Dermis blood vessel endothelial cell (primary cell): ENCODE measurements at places on chromosomes 7 and 10. TPM values are rescaled to one million over a fixed set of nuclear protein-coding genes. Genes with fewer than 3 reads are reported as not detected.

NANOS1 gene
- 0.09 and 0.17 TPM in 2 replicates for total RNA-seq

LRGUK gene
- 0.05 and 0.17 TPM in 2 replicates for total RNA-seq

ADAM22 gene
- 1.1 and 2.0 TPM in 2 replicates for total RNA-seq

TDRD1 gene
- under 0.01 TPM in 2 replicates for total RNA-seq

SLIT1 gene
- under 0.01 TPM in 1 of 2 replicates, not detected in the other for total RNA-seq

GPR141 gene
- not detected in 2 replicates for total RNA-seq

NCF1 gene
- total RNA-seq = not detected in 2 replicates

FAM241B gene
- not detected in 2 replicates for total RNA-seq

DKK1 gene
- total RNA-seq = 18.6 and 19.6 TPM in 2 replicates

CFAP69 gene
- total RNA-seq = 1.1 and 1.9 TPM in 2 replicates

NUDCD3 gene
- 71.6 and 143 TPM in 2 replicates for total RNA-seq

IRF5 gene
- total RNA-seq = 0.09 and 0.17 TPM in 2 replicates

ASAH2 gene
- under 0.01 and 0.14 TPM in 2 replicates for total RNA-seq

POLR2J2 gene
- 2.5 and 5.4 TPM in 2 replicates for total RNA-seq

CCL24 gene
- total RNA-seq = not detected in 2 replicates

PRKAR2B gene
- total RNA-seq = 38.5 and 57.2 TPM in 2 replicates

ASNS gene
- 3.4 and 7.7 TPM in 2 replicates for total RNA-seq

TFEC gene
- 2.0 and 3.1 TPM in 2 replicates for total RNA-seq

GPNMB gene
- 0.65 and 0.68 TPM in 2 replicates for total RNA-seq

UPK3BL2 gene
- total RNA-seq = 2.3 and 2.7 TPM in 2 replicates

PILRB gene
- total RNA-seq = 11.6 and 17.0 TPM in 2 replicates

ARL3 gene
- 3.6 and 4.6 TPM in 2 replicates for total RNA-seq
